ENCODE measurements at places on chromosomes 4 and X. TPM values are rescaled to one million over a fixed set of nuclear protein-coding genes. Genes with fewer than 3 reads are reported as not detected.

- H3K27me3 ChIP-seq = no peaks in the 10 kb centered on the region
- H3K4me3 ChIP-seq = no peak overlapping the region
- H3K36me3 ChIP-seq = no peaks in the 10 kb centered on the region
Measured at GRCh38 chr4:76554630-76555029, 119.6 kb downstream of the SHROOM3 start.

DNA sequence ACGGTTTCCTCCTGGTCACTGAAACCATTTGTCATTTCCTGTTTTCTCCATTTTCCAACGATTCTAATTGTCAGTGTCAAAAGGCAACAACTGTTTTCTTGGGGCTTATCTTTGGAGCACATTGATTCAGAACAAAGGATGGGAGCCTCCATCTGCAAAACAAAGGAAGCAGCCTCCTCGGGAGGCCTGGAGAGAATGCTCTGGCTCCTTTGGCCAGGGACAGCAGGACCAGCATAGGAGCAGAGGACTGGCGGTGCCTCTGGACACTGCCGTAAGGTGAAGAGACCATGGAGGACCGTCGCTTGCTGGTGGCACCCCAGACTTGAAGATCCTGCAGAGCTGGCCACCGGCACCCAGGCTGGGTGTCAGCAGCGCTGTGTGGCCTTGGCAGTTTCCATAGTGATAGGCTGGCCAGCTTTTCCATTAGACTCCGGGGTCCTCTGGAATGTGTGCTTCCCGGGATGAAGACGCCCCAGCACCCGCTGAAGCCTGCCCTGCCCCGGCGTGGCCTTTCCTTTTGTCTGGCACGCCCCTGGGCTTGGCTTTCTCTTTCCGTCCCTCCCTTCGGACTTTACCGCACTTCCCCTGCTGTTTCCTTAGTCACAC is 61.1 kb upstream of the MTM1 start:
- H3K4me1 ChIP-seq = peaks cover 5% of the 10 kb centered on the region
- no peak overlapping the region for H3K4me3 ChIP-seq
- no peaks in the 10 kb centered on the region for H3K27me3 ChIP-seq
- no peak overlapping the region for H3K27ac ChIP-seq
- no peaks in the 10 kb centered on the region for H3K36me3 ChIP-seq
- no peak for DNase-seq

ANKRD17 gene
- total RNA-seq = 68.5 TPM

PDHA1 gene
- 141 TPM for total RNA-seq

TCEAL1 gene
- 29.3 TPM for total RNA-seq

DNA sequence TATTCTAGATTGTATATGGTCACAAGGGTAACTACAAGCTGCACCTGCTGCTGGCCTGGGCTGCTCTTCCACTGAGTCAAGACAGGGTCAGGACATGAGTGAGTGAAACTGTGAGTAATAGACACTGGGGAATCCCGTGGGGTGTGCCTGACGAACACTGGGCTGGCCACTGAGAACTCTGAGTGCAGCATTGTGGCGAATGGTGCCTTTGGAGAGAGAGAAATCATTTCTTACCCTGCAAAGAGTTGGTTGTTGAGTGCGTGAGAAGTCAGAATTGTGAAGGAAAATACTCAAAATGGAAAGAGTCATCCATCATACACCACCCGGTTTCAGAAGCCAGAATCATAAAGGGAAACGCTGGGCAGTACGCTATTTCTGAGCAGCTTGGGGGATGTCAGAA is 43.1 kb upstream of the LSM6 start:
- no peaks in the 10 kb centered on the region for H3K36me3 ChIP-seq
- DNase-seq = no peak
- H3K4me1 ChIP-seq = peaks cover 11% of the 10 kb centered on the region
- peaks cover 3% of the 10 kb centered on the region for H3K27me3 ChIP-seq

DNA sequence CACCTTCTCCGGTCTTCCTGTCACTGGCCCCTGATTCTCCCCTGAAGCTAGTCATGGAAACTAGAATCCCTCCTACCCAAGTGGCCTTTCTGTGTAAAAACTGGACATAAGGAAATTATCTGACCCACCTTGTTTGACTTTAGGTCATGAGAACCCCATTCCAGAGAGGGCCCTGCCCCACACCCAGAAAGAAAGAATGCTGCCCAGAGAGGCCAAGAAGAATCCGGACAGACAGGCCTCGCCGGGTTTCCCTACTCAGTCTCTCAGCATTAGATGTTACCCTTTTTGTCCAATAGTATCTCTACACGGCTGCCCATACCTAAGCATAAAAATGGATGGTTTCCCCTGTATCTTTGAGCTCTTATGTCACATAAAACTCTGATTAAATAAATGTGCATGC is 83.3 kb upstream of the HELT start:
- DNase-seq = peak; percentile 67
- peaks cover 6% of the 10 kb centered on the region for H3K27me3 ChIP-seq
- H3K4me3 ChIP-seq = no peak overlapping the region
- peaks cover 8% of the 10 kb centered on the region for H3K4me1 ChIP-seq
- no peak overlapping the region for H3K27ac ChIP-seq
